Activated CD4-positive, CD25-positive, alpha-beta regulatory T cell treated with anti-CD3 and anti-CD28 coated beads, Interleukin-2, amount 50 U/mL, for 72 hours (primary cell): ENCODE measurements at places on chromosomes 6 and 20.

GRCh38 chr6:67133973-67134372 lies 1426.9 kb upstream of the EYS start:
- DNase-seq: no peak

GRCh38 chr6:158488065-158488464 lies 71.8 kb upstream of the TMEM181 start:
- no peak for DNase-seq

GRCh38 chr20:63733579-63734081 lies 2.8 kb upstream of the LIME1 start:
- no peak for DNase-seq

DNA sequence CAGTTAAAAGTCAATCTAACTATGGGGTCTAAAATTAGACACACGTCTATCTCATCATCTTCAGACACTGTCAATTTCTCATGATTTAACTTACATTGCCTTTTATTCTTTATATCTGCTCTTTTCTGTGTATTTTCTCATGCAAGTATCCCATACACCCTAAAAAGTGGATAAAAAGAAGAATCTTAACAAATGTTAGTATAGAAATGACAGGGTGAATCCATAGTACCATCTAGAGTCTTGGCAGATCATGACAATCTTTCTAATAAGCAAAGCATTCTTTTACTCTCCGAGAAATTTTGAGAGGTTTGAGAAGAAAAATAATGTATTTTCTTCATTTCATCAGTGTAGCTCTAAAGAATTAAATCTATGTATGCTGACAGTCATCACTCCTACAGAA lies 382.7 kb downstream of the C6orf118 start:
- DNase-seq: no peak

DNA sequence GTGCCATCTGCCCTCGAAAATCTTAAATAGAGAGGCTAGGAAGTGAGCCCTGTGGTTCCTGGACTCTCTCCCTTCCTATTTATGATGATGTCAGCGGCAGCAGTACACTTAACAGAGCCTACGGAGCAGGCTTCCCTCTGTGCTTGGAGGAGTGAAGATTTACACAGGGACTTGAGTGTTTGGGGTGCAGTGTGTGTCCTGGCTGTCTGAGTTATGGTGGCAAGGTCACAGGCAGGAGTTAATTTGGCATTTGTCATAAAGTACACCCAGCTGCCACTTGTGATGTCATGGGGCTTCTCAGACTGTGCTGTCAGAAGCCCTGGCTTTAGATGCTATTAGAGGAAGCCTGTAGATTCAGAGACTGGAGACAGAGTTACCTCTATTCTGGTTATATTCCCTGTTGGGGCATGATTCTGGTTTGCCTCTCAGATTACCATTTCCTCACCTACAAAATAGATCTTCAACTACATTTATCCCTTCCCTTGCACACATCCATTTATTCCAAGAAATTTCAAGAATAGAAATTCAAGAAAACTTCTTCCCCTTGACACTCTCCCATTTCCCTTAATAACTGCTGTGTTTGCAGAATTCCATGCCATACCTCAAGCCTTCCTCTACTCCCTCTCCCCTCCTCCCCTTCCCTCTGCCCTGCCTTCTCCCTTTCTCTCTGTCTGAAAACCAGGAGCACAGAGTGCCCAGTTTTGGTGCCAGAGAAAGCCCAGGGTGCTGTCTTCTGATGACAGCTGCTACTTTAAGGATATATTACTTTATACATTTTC lies 72.1 kb downstream of the SLC24A3 start:
- no peak for DNase-seq

- DNase-seq: no peak
These were observed 65.9 kb downstream of the DLL1 start for GRCh38 chr6:170224694-170225660.

DNA sequence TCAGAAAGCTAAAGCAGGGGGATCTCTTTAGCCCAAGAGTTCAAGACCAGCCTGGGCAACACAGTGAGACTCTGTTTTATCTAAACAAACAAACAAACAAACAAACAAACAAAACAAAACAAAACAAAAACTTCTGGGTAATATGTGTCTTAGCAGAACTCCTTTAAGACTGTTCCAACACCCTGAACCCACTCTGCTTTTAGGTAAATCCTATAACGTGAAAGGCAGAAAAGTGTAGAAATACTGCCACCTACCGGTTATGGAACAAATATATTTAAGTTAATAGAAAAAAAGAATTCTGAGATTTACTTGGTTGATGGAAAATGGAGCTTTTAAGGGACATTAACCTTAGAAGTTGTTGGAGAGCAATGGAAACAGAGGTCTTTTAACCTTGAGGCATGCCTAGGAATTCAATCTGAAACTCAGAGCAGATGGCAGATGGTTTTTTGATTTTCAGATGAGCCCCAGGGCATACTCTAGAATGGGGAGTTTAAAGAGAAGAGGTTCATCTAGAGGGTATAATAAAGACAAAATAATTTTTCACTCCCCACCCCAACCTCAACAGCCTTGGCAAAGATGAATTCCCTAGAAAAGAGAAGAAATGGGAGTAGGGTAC lies 38.5 kb downstream of the SOD2 start:
- no peak for DNase-seq

GRCh38 chr6:165941786-165942185 lies 225.9 kb downstream of the TBXT start:
- no peak for DNase-seq
